AG09309 (cell line): ENCODE measurements at places on chromosomes 5 and 9.
A peak's percentile ranks its signal among the peaks of the same experiment; 100 is the strongest.

DNA sequence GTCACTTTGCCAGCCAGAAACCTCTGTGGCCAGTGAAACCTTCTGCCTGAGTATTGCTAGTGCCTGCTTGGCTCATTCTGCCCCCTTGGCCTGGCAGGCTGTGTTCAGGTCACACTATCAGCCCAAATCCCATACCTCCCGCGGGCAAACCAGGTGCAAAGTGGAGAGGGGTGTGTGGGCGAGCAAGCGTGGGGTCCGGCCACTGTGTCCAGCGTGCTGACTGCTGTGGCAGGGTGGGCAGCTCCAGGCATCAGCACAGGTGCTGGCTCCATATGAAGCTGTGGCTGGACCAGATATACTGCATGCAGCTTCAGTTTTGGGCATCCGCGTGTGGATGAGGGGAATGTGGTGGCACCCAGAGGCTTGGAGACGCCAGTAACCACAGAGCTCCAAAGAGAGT lies 576.5 kb upstream of the EDIL3 start:
- DNase-seq: no peak

GRCh38 chr5:139222346-139222745 lies 24.2 kb upstream of the SIL1 start:
- DNase-seq: no peak

GRCh38 chr9:114272739-114273431 lies 50.0 kb upstream of the ORM1 start:
- DNase-seq: no peak

DNA sequence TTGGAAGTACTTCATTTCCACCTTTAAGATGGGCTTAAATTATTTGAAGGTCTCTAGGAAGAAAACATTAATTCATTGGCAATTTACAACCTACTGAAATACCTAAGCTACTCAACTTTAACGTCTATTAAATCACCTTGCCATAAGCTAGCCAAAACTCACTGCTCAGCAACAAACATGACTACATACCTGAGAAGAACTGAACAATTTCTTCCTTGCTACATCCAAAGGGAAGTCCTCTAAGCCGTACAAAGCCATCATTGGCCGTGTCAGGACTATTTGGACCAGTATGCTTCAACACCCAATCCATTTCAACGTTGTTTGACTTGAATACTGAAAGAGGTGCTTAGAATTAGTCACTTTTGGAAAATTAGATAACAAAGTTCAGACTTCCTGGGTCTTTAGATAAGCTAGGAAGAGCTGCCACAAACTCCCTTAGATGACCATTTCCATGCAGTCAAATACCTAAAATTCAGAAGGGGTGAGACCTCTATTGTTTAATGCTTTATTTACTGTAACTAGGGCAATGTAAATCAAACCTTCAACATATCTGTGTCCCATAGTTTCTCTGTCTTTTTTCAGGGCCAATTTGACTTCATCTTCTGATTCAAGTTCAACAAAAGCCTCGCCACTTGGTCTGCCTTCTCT lies 2.6 kb downstream of the HNRNPH1 start:
- DNase-seq: no peak

GRCh38 chr9:70683841-70684240 lies 269.4 kb upstream of the KLF9 start:
- DNase-seq: no peak

- DNase-seq: no peak
These were observed 174.3 kb upstream of the PIK3R1 start for GRCh38 chr5:68041293-68041692.

DNA sequence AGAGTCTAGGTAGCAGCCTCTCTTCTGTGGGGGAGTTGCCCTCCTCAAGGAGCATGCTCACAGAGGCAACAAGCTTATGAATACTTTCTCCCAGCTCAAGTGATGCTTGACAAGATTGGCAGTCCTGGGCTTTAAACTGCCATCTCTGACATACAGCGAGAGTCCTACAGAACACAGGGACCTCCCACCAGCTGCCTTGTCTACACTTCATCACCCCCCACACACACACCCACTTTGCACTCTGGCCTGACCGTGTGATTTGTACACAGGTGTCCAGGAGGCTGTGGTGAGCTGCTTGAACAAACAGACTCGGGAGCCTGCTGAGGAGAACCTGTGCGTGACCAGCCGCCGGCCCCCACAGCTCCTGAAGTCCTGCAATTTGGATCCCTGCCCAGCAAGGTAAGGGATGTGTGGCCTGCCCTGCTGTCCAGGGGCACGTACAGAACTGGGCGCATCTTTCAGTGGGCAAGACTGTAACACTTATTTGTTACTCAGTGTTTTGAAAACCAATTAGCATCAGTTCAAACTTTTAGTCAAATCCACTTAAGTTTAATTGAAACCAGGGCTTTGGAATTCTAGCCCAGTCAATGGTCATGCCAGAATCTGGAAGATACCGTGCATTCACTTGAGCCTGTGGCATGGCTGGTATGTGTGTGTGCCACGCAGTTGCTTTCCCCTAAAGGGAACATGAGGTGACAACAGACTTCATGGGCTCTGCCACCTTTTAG lies 247.5 kb downstream of the ADAMTSL1 start:
- DNase-seq: no peak

- no peak for DNase-seq
These were observed 11.7 kb downstream of the B4GALT7 start for GRCh38 chr5:177611446-177612214.

GRCh38 chr9:116141864-116142561 lies 11.6 kb upstream of the PAPPA start:
- DNase-seq: no peak

- DNase-seq: no peak
These were observed 385.8 kb downstream of the EFNA5 start for GRCh38 chr5:107284822-107285525.

DNA sequence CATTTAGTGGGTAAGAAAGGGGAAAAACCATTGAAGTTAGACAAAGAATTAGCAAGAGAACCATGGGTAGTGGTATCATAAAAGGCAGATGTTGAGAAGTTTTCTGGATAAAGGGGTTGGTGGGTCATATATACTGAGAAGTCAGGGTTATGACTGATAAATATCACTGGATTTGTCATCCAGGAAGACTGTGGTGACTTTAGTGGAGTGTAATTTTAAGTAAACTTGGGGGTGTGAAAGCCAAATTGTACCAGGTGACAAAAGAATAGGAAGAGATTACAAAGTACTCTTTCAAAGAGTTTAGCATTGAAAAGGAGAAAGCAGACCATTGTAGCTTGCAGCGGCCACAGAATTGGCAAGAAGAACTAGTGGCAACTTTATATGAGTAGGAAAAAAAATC lies 315.2 kb upstream of the DMAC1 start:
- no peak for DNase-seq

GRCh38 chr5:128092144-128092543 lies 8.6 kb downstream of the SLC12A2 start:
- no peak for DNase-seq

DNA sequence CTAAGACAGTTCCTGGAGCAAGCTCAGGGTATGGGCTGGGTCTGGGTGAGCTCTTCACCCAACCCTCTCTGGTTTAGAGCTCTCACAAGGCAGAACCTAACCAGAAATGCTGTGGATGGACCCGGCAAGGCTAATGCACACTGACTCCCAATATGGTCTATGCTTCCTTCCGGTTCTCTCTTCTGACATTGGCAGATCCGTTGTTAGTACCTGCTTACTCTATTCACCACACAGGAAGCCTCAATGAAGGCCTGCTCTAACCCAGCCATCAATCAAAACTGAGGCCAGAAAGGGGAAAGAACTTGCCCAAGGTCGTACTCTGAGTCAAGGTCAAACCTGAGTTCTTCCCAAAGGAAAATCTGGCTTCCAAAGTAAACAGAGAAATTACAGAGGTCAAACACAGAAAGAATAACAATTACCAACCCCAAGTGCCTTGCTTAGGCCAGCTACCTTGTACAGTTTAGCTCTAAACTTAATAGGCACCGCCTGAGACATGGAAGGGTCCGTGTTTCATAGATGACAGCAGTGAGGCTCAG lies 46.0 kb upstream of the AKNA start:
- no peak for DNase-seq

- DNase-seq: no peak
These were observed 18.9 kb downstream of the DPYSL3 start for GRCh38 chr5:147490989-147491388.

DNA sequence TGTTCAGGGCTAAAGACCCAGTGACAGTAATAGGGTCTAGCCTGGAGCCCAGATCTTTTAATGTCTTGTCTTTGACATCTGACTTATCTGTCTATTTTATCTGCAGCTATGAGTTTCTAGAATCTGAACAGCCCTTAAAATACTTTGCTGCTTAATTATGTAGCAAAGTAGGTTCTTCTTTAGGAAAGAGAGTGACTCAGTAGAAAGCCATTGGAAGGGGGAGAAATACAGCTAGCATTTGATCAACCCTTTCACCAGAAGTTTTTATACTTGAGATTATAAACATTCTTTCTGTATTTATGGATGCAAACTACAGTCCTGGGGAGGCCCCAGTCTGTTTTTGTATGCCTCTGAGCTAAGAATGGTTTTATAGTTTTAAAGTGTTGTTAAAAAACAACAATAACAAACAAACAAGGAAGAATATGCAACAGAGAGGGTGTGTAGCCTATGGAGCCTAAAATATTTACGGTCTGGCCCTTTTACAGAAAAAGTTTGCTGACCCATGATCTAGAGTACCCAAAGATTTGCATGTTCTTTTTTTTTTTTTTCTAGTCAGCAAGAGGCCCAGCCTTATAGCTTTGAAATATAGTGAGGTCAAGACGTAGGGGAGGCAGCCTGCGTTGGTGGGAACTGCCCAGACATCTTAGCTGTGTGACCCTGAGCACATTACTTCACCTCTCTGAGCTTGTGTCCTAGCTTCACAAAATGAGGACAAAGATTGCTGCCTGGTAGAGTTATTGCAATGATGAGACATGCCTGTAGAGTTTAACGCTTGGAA lies 9.7 kb downstream of the GSN start:
- peak; percentile 55 for DNase-seq

GRCh38 chr9:5263351-5264218 lies 32.4 kb downstream of the INSL4 start:
- DNase-seq: no peak

GRCh38 chr9:133201424-133202144 lies 7.5 kb downstream of the OBP2B start:
- no peak for DNase-seq

- no peak for DNase-seq
These were observed 141.4 kb downstream of the C5orf15 start for GRCh38 chr5:133827011-133827410.

DNA sequence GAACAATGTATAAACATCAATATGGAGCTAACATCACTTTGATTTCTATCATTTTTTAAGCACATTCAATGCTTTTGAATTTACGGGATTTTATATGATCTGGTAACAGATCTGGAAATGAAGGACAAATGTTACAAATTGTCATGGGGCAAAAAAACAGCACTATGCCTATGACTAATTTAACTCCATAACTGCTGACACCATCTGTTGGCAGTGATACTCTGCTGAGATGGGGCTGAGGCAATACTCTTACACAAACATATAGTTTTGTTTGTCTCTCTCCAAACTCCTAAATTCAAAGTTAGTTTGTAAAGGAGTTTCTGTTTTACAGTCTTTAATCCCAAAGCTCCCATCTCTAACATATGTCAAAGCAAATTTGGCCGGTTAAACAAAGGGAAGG lies 132.5 kb upstream of the FER start:
- DNase-seq: no peak
